Activated T-cell treated with anti-CD3 and anti-CD28 coated beads, Interleukin-2, amount 50 U/mL, for 1 hour (primary cell): ENCODE measurements at places on chromosomes 5 and 9.
A peak's percentile ranks its signal among the peaks of the same experiment; 100 is the strongest.

GRCh38 chr5:169934990-169935389 lies 45.3 kb downstream of the INSYN2B start:
- DNase-seq, result no peak

- peak; percentile 25 for DNase-seq
Observed at GRCh38 chr5:16935231-16936149, 598 bp downstream of the MYO10 start.

DNA sequence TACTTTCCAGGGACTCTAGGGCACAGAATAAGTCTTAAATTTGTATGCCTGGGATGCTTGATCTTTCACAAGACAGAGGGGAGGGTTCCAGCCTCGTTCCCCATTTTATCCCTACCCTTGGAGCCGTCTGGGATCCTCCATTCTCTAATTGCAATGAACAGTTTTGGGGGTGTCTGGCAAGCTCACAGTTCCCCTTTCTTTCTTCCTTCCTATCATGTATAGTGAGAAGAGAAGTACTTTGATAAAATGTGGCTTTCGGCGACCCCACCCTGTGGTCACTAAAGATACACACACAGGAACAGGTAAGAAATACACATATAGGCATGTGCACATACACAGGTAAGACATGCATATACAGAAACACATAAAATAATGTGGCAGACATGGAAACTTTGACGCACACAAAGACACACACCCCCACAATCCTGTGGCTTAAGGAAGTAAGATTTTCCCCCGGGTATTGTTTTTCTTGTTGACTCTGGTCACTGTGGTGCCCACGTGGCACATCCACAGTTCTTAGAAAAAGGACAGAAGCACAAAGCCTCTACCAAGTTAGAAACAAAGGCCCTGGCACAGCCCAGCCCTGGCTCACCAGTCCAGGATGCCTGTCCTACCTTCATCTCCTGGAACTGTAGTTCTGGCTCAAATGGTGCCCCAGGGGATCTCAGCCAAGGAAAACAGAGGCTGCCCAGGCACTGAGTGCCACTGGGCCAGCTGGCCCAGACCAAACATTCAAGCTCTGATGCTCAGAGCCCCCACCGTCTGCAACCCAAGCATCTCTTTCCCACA lies 6.3 kb upstream of the SMU1 start:
- DNase-seq, result no peak

GRCh38 chr5:87954121-87954520 lies 314.5 kb downstream of the TMEM161B start:
- no peak for DNase-seq

DNA sequence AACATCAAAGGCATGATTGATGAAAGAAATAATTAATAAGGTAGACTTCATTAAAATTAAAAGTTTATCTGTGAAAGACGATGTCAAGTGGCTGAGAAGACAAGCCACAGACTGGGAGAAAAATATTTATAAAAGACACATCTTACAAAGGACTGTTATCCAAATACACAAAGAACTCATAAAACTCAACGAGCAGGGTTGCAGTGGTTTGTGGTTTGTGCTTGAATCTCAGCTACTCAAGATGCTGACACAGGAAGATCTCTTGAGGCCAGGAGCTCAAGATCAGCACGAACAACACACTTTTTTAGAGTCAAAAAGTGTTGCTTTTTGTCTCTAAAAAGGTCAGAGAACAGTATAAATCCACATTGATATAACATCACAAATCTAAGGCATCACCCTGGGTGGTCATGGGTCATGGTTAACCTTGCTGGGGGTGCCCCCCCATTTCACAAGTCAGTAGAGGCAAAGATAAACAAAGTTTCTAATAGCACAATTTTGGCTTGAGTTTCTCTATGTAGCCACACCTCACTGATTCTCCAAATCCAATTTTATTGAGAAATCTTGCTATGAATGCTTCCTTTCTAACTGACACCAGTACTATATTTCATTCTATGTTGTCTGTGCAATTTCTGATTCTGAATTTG lies 342.9 kb upstream of the RPS23 start:
- no peak for DNase-seq

- DNase-seq, result no peak
Observed at GRCh38 chr9:21251190-21251589, 11.4 kb upstream of the IFNA14 start.

DNA sequence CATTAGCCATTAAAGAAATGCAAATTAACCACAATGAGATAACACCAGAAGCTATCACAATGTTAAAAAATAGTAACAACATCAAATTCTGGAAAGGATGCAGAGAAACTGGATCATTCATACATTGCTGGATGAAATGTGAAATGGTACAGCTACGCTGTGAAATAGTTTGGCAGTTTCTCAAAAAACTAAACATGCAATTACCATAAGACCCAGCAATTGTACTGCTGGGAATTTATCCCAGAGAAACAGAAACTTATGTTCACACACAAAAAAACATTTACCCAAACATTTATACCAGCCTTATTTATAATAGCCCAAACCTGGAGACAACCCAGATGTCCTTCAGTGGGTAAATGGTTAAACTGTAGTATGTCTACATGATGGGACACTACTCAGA lies 592.9 kb downstream of the ZNF608 start:
- no peak for DNase-seq

GRCh38 chr5:30183795-30184194 lies 1009.7 kb upstream of the CDH6 start:
- DNase-seq, result no peak
